ENCODE measurements at places on chromosomes 16 and 17.

- no peak for DNase-seq
Measured at GRCh38 chr16:31377210-31377903, 15.8 kb upstream of the ITGAD start.

DNA sequence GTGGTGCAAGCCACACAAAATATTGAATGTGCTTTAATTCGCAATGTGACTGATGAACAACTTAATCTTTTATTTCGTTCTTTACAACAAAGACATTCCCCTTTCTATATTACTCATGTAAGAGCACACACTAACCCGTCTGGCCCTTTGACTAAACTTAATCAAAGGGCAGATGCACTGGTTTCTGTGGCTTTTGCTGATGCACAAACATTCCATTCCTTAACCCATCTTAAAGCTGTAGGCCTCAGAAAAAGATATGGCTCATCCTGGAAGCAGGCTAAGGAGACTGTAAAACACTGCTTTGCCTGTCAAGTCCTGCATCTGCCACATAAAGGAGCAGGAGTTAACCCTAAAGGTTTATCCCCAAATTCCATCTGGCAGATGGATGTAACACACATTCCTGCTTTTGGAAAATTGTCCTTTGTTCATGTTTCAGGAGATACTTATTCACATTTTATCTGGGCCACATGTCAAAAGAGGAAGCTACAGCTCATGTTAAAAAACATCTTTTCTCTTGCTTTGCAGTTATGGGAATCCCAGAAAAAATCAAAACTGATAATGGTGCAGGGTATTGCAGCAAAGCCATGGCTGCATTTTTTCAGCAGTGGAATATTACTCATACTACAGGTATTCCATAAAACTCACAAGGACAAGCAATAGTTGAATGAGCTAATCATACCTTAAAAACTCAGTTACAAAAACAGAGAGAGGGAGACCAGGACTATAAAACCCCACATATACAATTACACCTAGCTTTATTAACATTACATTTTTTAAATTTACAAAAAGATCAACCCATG is 137.2 kb downstream of the AHSP start:
- DNase-seq = no peak

DNA sequence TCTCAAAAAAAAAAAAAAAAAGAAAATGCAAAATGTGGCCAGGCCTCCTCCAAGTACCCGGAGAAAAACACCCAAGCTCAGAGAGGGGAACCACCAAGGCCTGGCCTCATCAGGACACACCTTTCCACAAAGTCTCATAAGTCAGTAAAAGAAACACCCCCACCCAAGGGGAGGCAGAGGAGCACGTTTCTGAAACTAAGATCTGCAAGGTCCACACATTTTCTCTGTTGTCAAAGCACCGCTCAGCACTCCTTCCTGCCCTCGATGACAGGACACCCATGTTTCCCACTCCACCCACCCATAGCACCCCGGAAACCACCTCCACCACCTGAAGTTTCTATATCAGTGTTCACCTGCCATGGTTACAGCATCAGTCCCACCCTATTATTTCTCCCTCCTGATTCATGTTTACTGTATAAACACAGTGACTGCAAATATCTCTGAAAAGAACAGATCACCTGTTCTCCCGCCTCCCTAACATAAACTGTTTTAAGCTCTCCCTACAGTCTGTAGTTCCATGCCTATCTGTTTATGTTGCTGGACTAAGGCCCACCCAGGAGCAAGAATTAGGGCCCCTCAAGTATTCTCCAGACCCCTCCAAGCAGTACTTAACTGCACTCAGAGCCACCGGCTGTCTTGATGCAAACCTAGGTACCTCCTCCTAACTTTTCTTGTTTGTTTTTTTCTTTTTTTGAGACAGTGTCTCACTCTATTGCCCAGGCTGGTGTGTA is 2.0 kb downstream of the CORO7 start:
- DNase-seq = no peak

- no peak for DNase-seq
Measured at GRCh38 chr16:16019488-16019887, 70.1 kb downstream of the ABCC1 start.

- DNase-seq = no peak
Measured at GRCh38 chr16:75495076-75495674, at the start of gene CHST6. Gene CHST6, minus strand, starts transcription at chr16:75495441. Its CDS starts 15,613 bp downstream, at chr16:75479828.

GRCh38 chr16:80806927-80807340 is 2.5 kb upstream of the CDYL2 start:
- peak; percentile 6 for DNase-seq

- peak; percentile 27 for DNase-seq
Measured at GRCh38 chr17:75695830-75696271, 25.4 kb upstream of the ITGB4 start.

- DNase-seq = no peak
Measured at GRCh38 chr16:5580296-5580695, 482.7 kb upstream of the EEF2KMT start.

- no peak for DNase-seq
Measured at GRCh38 chr17:76996741-76997694, 128.8 kb downstream of the MGAT5B start.

DNA sequence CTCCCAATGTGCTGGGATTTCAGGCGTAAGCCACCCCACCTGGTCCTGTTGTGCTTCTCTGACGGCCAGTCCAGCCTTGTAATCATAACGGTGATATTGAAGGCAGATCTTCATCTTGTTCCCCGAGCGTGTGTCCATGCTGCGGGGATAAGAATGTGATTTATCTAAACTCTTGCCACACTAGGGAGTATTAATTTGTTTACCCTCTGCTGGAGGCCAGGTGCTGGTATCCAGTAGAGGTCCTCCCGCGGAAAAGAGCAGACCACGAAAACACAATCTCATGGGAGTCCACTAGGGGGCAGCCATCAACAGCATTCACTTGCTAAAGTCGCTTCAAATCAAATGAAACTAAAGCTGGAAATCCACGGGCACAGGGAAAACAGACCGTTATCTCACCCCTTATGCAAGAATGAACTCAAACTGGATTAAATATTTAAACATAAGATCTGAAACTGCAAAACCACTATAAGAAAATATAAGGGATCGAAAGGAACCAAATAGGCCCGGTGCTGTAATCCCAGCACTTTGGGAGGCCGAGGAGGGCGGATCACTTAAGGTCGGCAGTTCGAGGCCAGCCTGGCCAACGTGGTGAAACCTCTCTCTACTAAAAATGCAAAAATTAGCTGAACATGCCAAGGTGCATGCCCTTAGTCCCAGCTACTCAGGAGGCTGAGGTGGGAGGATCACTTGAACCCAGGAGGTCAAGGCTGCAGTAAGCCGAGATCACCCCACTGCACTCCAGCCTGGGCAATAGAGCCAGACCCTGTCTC is 22.3 kb upstream of the RBBP6 start:
- peak; percentile 75 for DNase-seq

DNA sequence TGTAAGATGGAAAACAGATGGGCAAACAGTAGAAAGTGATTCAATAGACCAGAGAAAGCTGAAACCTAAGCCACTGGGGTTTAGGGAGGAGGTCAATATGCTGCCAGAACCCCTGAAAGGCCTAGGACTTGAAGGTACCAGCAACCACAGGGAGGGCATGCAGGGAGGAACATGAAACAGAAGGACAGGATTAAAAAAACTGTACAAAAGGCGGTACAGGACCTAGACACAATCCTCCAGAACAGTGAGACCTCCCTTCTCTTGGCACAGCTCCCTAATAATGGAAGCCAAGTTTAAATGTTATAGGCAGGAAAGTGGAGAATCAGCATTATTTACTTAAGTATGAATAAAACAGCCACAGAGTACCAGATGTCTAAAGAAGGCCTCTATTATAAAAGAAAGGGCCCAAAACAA is 105.5 kb downstream of the SPAG9 start:
- no peak for DNase-seq

DNA sequence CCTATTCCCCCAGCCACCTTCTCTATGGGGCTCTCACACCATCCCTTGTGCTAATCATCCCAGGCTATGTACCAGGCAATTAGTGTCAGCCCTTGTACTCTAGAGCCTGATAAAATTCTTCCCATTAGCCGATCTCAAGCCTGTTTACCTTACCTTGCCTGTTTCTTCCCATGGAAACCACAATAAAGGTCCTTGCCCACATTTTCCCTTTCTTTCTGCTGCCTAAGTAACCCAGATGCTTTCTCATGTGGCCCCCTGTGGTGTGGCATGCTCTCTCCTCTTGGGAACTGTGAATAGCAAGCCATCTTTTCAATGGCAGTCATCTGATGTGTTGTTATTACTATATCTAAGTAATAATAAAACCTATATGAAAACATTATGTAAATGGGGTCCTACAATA is 265.8 kb upstream of the ELAC2 start:
- no peak for DNase-seq

- DNase-seq = no peak
Measured at GRCh38 chr16:31705371-31705770, 168.2 kb upstream of the ZNF267 start.

DNA sequence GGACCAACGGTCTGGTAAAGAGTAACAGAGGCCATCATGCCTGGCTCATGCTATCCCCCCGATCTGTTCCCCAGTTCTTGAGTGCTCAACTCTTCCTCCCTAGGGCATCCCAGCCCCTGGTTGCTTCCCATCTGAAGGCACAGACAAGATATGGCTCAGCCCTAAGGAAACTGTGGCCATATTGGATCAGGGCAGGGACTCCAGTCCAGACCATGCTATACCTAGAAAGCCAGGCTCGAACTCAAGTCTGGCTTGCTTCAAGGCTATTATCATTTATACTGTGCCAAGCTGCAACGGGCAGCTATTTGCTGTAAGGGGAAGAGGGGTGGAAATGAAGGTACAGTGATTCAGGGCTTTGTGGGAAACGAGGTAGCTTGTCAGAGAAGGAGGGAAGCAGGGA is 2.8 kb downstream of the UBTF start:
- DNase-seq = no peak

DNA sequence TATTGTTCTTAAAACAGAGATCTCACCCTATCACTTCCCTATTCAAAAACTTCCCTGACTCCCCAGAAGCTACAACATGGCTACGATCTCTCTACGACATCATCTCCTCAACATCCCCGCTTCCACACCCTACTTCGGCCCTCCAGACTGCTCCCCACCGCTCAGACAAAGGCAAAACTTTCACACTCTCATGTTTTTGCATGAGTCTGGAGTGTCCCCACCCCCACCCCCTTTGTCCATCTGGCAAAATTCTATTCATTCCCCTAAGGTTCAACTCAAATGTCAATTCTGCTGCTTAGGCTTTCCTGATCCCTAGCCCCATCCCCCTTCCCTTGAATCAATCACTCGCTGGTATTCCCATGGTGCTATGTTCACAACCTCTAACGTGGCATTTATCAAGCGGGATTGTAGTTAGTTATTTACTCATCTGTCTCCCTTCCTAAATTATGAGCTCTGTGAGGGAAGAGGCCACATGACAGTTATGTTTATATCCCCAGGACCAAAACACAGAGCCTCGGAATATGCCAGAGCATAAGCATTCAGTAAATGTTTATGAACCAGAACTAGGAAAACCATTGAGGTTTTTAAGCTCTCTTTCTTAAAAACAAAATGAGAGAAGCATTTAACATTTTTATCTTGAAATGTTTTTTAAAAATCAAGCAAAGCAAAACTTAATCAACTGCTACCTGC is 55.9 kb downstream of the STX8 start:
- no peak for DNase-seq

- DNase-seq = no peak
Measured at GRCh38 chr17:53560953-53561352, 261.8 kb upstream of the KIF2B start.

- DNase-seq = no peak
Measured at GRCh38 chr17:36000732-36001109, 632 bp downstream of the CCL15 start.

DNA sequence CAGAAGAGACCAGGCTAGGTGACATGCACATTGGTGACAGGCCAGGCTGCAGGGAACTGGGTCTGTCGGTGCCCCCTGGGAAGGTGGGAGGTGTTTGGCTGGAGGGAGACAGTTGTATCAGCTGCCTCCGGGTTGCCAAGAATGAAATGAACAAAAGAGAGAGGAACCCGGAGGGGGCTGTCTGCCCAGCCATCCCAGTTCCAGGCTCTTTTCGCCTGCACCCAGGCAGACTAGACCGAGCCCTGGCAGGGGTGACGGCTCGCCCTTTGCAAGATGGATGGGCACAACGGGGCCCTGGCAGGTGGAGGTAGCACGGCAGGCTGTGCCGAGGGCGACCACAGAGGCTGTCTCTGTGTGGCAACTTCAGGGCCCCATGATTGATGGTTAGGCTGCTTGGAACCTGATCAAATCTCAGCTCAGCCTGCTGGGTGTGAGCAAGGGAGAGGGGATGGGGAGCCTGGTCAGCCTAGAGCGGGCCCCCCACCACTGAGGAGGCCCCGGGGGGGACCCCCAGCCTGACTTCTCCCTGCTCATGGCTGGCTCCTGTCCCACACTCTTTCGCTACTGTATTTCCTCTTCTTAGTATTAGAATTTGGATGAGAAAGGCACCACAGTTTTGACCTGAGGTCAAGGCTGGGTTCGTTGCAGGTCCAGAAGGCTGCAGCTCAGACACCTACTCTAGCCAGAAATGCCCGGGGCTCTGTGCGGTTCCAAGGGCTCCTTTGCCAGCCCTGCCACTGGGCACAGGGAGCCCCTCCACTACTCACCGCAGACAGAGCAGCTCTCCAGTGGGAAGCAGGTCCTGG is 118.9 kb upstream of the CHMP6 start:
- DNase-seq = no peak

- no peak for DNase-seq
Measured at GRCh38 chr17:68094481-68095078, 59.0 kb downstream of the KPNA2 start.

- DNase-seq = no peak
Measured at GRCh38 chr16:72455743-72456659, 284.0 kb upstream of the PMFBP1 start.

GRCh38 chr16:47026947-47027346 is 53.5 kb upstream of the DNAJA2 start:
- DNase-seq = no peak

GRCh38 chr17:33580215-33580614 is 287.1 kb upstream of the ASIC2 start:
- DNase-seq = no peak

DNA sequence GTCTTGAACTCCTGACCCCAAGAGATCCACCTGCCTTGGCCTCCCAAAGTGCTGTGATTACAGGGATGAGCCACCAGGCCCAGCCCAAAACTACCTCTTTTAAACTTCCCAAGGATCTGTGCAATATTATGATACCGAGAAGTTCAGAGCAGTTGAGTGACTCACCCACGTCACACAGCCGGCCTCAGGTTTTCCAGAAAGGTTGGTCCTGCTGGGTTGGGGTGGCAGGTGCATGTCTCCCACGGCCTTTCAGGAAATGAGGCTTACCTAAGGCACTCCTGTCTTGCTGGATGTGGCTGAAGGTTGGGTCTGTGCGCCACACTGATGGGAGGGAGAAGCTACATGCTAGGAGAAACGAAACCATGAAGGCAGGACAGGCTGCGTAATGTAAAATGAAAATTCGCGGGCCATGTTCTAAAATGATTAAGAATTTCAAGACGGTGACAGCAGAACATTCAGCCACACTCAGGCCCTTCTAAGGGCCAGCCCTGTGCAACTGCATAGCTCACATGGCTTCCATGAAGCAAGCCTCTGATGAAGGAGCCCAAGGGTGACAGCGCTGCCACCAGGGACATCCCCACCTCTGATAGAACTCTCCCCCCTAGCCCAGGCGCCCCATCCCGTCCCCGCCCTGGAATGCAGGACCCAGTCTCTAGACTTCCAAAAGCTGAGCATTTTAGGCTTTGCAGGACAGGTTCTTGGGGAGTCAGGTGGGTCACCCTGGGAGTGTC is 6.6 kb upstream of the GLIS2 start:
- no peak for DNase-seq

- no peak for DNase-seq
Measured at GRCh38 chr16:9327253-9327652, 235.8 kb downstream of the HAPSTR1 start.
